ENCODE measurements at places on chromosomes 1 and 21. TPM values are rescaled to one million over a fixed set of nuclear protein-coding genes. Genes with fewer than 3 reads are reported as not detected.

- no peak for DNase-seq
Observed at GRCh38 chr1:21913763-21914162, 23.3 kb downstream of the HSPG2 start.

DNA sequence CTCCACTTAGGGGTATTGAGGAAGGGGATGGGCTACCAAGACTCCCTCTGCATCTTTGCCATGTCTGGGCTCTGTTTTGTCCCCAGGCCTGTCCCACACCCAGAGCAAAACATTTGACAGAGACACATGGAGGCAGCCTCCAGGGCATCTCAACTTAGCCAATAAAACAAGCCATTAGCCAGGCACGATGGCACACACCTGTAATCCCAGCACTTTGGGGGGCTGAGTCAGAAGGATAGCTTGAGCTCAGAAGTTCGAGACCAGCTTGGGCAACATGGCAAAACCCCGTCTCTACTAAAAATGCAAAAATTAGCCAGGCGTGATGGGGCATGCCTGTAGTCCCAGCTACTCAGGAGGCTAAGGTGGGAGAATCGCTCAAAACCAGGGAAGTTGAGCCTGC is 120.3 kb upstream of the IPO9 start:
- DNase-seq: no peak

Gene FABP3
- 0.66 TPM for total RNA-seq

GRCh38 chr1:43405219-43405875 is 15.6 kb downstream of the SZT2 start:
- DNase-seq: no peak

Gene PADI1
- 0.72 TPM for total RNA-seq

Gene DMRTB1
- not detected for total RNA-seq

GRCh38 chr21:14499316-14499715 is 46.8 kb downstream of the SAMSN1 start:
- DNase-seq: no peak

GRCh38 chr1:57209495-57209894 is 214.4 kb downstream of the DAB1 start:
- no peak for DNase-seq
